Upper lobe of right lung (tissue), 1 donor: ENCODE measurements at places on chromosomes 2 and 18.

GRCh38 chr2:69196327-69197117 is 183.5 kb downstream of the ANTXR1 start:
- H3K27ac ChIP-seq, result no peak overlapping the region
- H3K4me1 ChIP-seq, result no peaks in the 10 kb centered on the region
- no peak for DNase-seq
- no peak overlapping the region for H3K4me3 ChIP-seq
- no peaks in the 10 kb centered on the region for H3K36me3 ChIP-seq

- no peak overlapping the region for H3K4me3 ChIP-seq
- H3K4me1 ChIP-seq, result peaks cover 8% of the 10 kb centered on the region
- no peaks in the 10 kb centered on the region for H3K27me3 ChIP-seq
- DNase-seq, result peak; percentile 68
Observed at GRCh38 chr2:111618226-111618977, 265.6 kb downstream of the ANAPC1 start.

- H3K4me1 ChIP-seq, result no peaks in the 10 kb centered on the region
- no peak for DNase-seq
- no peaks in the 10 kb centered on the region for H3K27me3 ChIP-seq
- H3K36me3 ChIP-seq, result no peaks in the 10 kb centered on the region
Observed at GRCh38 chr2:205673312-205673711, 9.0 kb upstream of the NRP2 start.

DNA sequence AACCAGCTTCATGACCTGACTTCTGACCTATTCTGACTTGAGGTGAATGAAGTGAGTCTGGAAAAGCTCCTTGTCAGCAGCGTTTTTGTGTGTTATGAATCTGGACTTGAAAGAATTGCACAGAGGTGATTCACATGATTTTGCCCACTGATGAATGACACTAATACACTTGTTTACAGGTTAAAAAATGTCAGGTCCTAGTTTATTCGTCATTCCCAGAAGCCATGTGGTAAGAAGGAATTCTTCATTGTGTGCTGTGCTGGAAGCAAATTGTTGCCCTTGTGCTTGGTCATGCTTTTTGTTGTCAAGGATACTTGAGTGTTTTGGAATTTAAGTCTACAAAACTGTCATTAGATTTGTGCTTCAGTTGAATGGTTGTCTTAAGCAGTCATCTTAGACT is 15.5 kb downstream of the SEC11C start:
- H3K27me3 ChIP-seq, result no peaks in the 10 kb centered on the region
- H3K4me1 ChIP-seq, result no peaks in the 10 kb centered on the region
- H3K36me3 ChIP-seq, result peaks cover 75% of the 10 kb centered on the region
- no peak overlapping the region for H3K27ac ChIP-seq

DNA sequence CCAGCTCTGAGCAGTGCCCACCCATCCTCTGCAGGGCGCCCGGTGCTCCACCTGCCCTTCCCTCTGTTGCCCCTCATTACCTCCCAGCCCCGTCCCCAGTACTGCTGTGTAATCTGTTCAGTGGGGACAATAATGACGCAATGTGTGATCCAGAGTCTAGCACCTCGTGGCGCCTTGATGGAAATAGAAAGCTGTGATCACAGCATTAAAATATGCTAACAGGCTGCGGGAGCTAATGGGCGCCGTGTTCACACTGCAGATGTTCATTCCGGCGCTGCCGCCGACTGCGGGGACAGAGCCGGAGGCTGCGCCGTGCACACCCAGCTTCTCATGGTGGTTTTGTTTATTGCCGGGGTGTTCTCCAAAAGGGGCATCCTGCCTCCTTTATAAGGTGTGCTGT is 235.2 kb downstream of the LDLRAD4 start:
- peaks cover 14% of the 10 kb centered on the region for H3K4me1 ChIP-seq
- H3K36me3 ChIP-seq, result no peaks in the 10 kb centered on the region
- H3K27me3 ChIP-seq, result no peaks in the 10 kb centered on the region
- H3K27ac ChIP-seq, result no peak overlapping the region

GRCh38 chr18:32424696-32425095 is 46.0 kb downstream of the GAREM1 start:
- DNase-seq, result no peak
- no peak overlapping the region for H3K4me3 ChIP-seq
- H3K27me3 ChIP-seq, result no peaks in the 10 kb centered on the region

DNA sequence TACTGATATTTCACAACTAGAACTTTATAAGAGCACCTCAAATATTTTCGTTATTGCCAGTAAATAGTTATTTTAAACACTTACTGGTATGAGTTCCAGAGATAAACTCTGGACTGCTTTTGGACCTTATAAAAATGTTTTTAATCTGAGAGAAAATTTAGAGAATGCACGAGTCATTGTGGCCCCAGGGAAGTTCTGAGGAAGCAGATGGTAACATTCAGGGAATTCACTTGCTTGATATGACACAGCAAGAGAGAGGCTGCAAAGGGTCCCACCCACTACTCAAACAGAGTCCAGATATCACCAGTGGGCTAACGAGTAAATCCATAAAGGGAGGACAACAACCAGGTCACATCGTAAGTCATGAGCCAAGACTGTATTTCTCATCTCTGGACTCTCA is 526.8 kb downstream of the TDRD15 start:
- no peaks in the 10 kb centered on the region for H3K4me1 ChIP-seq
- H3K4me3 ChIP-seq, result no peak overlapping the region
- H3K27me3 ChIP-seq, result no peaks in the 10 kb centered on the region
- H3K27ac ChIP-seq, result no peak overlapping the region
- no peak for DNase-seq

DNA sequence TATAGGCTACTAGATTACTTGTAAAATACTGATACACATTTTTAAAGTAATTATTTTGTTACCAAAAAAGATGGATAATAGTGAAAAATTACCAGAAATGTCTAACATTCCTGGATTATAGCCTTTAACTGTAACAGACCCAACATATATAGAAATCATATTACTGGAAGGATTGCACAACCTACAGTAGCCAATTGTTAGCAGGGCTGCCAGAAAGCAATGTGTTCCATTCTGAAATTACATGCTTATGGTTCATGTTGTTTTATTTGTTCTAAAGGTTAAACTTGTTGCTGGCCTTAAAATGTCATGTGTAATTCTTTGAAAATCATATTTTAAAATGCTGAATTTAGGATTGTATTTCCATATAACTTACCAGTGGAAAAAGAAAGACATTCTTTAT is 793.6 kb upstream of the ACVR2A start:
- H3K4me3 ChIP-seq, result no peak overlapping the region
- DNase-seq, result no peak
- H3K4me1 ChIP-seq, result peaks cover 7% of the 10 kb centered on the region

- H3K4me1 ChIP-seq, result peaks cover 37% of the 10 kb centered on the region
- DNase-seq, result no peak
- no peak overlapping the region for H3K4me3 ChIP-seq
- peak overlapping the region; percentile 45 for H3K27ac ChIP-seq
- H3K36me3 ChIP-seq, result no peaks in the 10 kb centered on the region
Observed at GRCh38 chr2:118120401-118120780, 32.1 kb downstream of the INSIG2 start.
